ENCODE measurements at places on chromosomes 2 and 18.

- DNase-seq: no peak
Observed at GRCh38 chr2:223165423-223166214, 113.6 kb downstream of the KCNE4 start.

DNA sequence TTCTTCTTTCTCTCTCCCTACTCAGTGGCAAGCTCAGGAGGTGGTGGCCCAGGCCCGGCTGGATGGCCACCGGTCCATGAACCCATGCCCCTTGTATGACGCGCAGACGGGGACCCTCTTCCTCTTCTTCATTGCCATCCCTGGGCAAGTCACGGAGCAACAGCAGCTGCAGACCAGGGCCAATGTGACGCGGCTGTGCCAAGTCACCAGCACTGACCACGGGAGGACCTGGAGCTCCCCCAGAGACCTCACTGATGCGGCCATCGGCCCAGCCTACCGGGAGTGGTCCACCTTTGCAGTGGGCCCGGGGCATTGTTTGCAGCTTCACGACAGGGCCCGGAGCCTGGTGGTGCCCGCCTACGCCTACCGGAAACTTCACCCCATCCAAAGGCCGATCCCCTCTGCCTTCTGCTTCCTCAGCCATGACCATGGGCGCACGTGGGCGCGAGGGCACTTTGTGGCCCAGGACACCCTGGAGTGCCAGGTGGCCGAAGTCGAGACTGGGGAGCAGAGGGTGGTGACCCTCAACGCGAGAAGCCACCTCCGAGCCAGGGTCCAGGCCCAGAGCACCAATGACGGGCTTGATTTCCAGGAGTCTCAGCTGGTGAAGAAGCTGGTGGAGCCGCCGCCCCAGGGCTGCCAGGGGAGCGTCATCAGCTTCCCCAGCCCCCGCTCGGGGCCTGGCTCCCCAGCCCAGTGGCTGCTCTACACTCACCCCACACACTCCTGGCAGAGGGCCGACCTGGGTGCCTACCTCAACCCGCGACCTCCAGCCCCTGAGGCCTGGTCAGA lies 1.8 kb downstream of the NEU2 start:
- no peak for DNase-seq

- no peak for DNase-seq
Observed at GRCh38 chr2:201401815-201402214, 44.7 kb upstream of the FLACC1 start.

- DNase-seq: no peak
Observed at GRCh38 chr18:5496305-5496704, 47.5 kb downstream of the EPB41L3 start.
